ENCODE measurements at places on chromosomes 7 and 10.
A peak's percentile ranks its signal among the peaks of the same experiment; 100 is the strongest.

DNA sequence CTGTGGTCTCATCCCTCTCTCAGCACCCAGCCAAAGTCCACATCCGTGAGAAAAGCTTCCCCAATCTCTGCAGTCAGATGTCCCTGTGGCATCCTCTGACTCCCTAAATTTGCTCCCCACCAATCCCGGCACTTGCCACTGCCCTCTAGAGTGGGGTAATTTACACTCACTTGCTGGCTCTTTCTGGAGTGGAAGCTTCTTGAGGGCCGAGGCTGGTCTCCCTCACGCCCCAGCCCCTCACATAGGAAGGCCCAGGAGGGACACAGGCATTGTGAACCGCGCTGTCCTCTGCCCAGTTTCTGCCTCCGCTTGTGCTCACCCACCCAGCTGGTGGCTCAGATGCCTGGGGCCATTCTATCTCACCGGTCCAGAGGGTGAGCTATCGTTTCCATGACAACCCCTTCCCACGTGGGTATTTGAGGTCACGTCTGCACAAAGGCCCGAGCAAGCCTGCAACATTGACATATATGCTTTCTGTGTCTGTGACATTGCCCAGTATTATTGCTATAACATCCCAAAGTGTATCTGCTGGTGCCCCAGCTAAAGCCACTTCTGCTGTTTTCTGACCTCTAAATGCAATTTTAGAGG lies 97.3 kb upstream of the CTBP2 start:
- DNase-seq = peak; percentile 10

- DNase-seq = peak; percentile 15
Observed at GRCh38 chr10:33739031-33739430, 404.6 kb upstream of the NRP1 start.

GRCh38 chr10:88048312-88048711 lies 184.9 kb downstream of the PTEN start:
- DNase-seq = peak; percentile 30

DNA sequence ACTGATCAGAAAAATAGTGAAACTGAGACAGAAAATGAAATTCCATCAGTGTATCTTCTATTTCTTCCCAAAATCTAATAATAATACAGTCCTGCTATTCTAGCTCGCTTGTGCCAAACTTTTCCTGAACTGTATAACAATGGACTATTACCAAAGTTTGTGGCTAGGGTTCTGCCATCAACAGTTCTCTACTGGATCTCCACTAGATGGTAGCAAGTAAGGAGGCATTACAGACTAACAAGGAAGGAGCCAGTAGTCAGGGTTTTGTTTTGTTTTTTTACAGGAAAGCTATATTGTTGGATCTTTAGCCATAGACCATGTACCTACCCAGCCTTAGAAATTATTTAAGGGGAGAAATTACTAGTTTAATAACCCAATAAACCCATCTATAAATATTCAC lies 10.8 kb downstream of the MTERF1 start:
- no peak for DNase-seq

GRCh38 chr10:102982296-102982695 lies 64.2 kb downstream of the CNNM2 start:
- no peak for DNase-seq

DNA sequence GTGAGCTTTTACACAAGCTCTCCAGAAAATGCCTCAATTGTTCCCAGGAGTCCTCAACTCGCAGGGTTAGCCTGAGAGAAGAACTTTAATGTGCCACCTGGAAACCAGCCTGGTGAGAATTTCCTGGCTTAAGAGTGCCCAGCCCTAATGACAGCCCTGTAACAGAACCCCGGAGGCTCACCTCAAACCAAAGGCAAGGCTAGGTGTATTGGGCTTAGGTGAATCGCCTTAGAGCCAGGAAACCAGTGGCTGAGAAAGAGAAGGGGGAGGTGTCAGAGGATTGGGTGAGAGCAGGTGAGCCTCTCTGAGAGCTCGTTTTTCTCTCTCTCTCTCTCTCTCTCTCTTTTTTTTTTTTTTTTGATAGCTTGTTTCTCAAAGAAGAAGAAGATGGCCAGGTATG lies 7.3 kb downstream of the OCM2 start:
- DNase-seq = no peak

DNA sequence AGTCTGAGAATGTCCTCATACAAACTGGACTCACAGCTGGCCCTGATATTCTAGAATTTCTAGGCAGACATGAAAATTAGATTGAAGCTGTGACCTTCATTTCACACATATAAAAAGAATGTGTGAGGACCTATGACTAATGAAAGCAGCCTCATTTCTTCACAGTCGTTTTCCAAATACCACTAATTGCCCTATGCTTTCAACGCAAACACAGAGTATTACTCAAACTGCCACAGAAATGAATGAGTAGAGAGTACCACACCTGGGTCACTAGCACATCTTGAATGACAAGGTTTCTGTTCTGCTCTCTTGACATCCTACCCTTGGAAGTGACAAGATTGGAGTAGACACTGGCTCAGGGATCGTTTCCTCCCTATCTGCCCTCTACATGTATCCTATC lies 142.4 kb downstream of the C1GALT1 start:
- no peak for DNase-seq

DNA sequence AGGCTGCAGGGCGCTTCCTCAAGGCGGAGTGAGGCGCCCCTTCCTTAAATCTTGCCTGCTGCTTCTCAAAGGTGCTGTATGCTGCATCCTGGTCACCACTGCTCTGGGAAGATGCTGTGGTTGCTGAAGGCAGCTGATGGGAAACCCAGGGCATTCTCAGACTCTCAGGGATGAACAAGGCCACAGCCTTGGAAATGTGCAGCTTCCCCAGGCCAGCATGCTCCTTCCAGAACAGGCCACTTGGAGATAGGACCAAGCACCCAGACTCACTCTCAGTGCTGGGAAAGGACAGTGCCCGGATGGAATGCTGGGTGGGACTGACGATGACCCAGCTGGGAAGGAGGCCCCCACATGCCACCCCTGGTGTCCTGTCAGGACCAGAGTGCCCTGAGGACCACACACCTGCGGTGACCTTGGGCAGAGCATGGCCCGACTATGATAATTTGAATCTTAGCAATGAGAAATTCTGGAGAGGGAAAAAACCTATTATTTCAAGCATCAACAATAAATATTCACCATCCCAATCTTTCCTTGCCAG lies 235.5 kb downstream of the TNS3 start:
- no peak for DNase-seq

DNA sequence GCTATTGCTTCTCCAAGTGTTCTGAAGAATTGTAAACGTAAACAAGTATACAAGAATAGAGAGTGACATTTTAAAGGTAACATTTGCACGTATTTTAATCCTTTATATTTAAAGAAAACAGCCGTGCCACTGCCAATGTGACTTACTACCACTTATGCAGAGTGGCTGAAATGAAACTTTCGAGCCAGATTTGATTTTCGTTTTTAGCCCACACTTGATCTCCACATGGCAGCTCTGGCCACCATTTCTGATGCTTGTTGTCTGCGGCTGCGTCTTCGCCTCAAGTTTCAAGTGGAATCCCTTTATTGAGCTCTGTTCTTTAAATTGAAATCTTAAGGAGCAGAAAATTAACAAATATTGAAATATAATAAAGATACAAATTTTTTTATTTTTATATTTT lies 70.0 kb downstream of the ELAPOR2 start:
- no peak for DNase-seq

DNA sequence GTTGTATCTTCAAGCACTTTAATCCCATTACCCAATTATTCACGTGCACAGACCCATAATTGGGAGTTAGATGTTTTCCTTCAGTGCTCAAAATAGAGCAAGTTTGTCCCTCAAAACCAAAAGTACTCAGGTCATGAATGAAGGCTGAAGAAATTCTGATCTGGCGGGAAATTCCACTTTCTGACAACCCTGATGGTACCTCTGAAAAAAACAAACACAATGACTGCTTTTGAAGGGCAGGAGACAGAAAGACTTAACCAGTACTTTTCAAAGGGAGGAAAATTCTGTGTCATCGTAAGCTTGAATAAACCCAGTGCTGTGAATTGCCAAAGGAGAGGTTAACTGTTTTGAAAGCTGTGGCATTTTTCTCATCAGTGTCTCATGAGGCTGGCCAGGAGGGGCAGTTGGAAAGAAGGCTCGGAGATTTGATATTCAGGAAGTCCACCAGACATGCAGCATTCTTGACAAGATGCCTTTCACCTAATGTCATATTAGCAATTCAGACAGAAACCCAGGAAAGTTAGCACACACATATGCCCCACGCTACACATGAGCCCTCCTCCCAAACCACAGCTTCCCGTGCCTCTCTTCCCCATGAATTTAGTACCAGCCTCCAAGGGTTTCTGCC lies 347.0 kb downstream of the KCNMA1 start:
- peak; percentile 91 for DNase-seq

- DNase-seq = no peak
Observed at GRCh38 chr10:122236690-122237306, 34.3 kb upstream of the BTBD16 start.

- DNase-seq = peak; percentile 94
Observed at GRCh38 chr7:103113164-103113563, 35.7 kb downstream of the NAPEPLD start.

DNA sequence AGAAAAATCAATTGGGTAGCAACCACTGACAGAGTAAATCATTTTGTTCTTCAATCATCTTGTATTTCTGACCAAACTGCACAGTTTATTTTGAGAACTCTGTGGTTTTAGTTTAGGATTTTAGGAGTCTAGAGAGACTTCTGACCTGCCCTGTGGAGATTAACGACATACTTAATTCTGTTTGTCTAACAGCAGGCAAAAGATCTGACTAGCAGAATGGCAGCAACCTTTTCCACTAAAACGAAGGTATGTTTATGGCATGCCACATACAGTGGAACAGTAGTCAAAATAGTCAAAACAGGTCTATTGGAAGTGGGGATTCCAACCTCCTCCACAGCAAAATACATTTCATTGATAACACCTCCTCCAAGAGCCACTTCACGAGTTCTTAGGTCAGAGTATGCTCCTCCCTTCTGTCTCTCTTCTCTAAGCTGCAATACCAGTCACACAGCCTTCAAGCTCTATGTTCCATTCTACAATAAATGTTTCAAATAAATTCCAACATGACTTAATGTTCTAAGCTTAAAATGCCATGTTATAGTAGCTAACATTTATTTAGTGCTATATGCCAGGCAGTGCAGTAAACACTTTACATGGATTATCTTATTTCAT lies 34.4 kb downstream of the NRCAM start:
- DNase-seq = no peak

- DNase-seq = no peak
Observed at GRCh38 chr7:106457678-106458077, 172.9 kb upstream of the NAMPT start.

DNA sequence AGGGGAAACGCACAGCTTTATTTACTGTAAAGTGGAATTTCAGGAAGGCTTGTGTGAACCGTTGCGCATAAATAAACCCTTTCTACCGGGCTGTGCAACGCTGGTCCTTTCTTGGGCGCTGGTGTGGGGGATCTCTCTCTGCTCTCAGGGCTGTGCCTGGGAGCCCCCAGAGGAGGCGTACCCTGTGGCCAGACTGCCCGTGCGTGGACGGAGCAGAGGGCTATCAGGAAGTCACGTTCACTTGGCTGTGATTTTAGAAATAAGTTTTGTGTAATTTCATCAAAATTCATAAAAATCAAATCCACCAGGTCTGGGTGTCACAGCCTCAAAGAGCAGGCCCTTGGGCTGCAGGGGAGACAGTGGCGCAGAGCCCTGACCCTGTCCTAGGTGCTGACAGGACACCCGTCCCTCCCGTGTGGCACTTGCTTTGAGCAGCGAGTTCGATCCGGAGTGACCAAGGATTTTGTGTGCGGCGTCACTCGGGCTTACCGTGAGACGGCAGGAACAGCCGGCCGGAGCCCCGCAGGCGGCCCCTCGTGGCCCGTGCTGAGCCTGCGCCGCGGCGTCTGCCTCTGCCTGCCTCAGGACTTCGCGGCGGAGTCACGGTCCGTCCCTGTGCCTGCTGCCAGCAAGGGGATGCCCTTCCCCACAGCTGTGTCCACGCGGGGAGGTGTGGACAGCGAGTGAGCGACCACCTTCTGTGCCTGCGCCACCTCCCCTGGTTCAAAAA lies 20.2 kb downstream of the GET4 start:
- DNase-seq = no peak

DNA sequence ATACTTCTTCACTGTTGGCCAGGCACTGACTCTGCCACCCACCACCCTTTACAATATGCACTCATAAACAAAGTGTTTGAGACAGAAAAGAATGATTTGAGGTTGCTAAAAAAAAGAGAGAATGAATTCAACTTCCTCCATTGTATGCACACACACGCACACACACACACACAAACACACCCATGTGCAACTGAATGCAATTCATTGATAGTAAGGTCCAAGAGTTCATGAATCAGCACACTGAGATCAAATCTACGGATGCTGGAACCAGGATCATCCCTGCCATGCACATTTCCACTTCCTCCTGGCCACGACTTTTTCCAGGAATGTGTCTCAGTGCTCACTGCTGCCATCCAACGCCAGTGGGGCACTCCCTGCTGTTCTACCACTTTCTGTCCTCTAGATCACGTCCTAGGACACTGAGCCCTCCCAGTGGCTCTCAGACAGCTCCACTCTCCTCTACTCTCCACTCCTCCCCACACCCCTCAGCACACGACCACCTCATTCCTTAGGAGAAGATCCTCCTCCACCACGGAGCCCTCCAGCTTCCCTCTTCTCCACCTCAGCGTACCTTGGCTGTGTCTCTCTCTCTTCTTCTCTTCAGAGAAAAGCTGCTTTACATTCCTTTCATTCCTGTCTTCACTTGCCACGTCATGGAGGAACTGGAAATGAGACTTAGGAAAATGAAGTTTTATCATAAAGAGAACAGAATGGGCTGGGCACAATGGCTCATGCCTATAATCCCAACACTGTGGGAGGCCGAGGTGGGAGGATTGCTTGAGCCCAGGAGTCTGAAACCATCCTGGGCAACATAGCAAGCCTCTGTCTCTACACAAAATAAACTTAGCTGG lies 12.0 kb upstream of the TMEM213 start:
- peak; percentile 47 for DNase-seq

GRCh38 chr7:128705891-128706333 lies 33.2 kb upstream of the CALU start:
- DNase-seq = peak; percentile 62

GRCh38 chr7:24221500-24221899 lies 62.5 kb upstream of the NPY start:
- DNase-seq = no peak

DNA sequence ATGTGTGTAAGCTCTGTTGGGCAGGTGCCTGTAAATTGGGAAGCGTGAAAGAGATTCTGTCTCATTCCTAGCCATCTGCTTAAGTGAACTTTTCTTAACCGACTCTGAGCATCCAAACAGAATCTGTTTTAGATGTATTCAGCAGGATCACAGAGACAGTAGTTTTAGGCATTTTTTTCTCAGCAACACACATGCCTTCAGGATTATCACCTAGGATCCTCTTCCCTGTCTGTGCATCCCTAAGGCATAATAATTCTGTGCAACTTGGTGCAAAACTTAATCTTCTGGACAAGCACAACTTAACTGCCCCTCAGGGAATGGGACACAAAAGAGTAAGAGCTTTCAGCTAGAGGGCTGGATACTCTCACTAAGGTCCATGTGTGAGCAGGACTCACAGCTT lies 284.8 kb downstream of the C7orf25 start:
- no peak for DNase-seq

- no peak for DNase-seq
Observed at GRCh38 chr7:22016507-22016906, 70.8 kb upstream of the CDCA7L start.

GRCh38 chr10:88073682-88074081 lies 210.3 kb downstream of the PTEN start:
- DNase-seq = no peak

Measured in GM23248 (cell line).